ENCODE measurements at places on chromosomes 2 and 18.

- DNase-seq = no peak
These were observed 2.4 kb upstream of the SP9 start for GRCh38 chr2:174332217-174332963.

DNA sequence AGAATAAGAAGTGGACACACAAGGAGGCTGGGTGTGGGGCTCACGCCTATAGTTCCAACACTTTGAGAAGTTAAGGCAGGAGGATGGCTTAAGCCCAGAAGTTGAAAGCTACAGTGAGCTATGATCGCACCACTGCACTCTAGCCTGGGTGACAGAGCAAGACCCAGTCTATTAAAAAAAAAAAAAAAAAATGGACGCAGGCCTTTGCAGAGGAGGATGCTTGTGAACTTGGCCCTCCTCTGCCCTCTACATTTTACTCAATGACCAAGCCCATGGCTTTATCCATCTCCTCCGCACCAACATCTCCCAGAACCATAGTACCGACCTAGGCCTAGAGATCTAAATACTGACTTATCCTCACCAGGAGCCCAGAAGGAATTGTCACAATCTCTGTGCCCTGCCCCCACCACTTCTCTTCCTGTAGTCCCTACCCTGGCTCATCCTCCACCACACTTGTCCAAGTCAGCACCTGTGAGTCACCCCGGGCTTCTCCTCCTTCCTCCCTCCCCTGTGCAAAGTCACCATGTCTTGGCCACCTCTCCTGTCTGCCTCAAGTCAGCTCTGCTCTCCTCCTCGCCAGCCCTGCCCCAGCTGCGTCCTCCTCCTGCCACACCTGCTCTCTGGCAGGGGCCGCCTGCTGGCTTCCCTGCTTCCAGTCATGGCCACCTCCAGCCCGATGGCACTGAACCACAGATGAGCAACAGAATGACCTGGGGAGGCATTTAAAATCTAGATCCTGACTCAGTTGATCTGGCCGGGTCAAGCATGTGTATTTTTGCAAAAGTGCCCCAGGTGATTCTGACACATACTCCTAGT, 35.8 kb upstream of the ASPRV1 start:
- DNase-seq = no peak

DNA sequence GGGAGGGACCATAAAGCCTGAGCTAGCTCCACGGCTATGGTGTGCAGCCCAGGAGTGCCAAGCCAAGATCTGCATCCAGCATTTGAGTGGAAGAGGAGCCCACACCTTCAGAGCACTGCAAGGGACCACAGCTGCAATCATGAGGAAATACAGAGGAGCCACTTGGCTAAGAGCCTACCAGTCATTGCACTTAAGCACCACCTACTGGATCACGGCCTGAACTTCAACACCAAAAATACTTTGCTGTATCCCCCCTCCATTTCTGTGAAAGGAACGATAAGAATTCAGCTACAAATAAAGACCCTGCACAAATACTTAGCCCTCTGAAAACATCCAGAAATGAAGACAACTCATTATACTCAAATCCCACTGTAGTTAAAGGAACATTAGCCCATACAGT, 545.3 kb downstream of the TSN start:
- no peak for DNase-seq

DNA sequence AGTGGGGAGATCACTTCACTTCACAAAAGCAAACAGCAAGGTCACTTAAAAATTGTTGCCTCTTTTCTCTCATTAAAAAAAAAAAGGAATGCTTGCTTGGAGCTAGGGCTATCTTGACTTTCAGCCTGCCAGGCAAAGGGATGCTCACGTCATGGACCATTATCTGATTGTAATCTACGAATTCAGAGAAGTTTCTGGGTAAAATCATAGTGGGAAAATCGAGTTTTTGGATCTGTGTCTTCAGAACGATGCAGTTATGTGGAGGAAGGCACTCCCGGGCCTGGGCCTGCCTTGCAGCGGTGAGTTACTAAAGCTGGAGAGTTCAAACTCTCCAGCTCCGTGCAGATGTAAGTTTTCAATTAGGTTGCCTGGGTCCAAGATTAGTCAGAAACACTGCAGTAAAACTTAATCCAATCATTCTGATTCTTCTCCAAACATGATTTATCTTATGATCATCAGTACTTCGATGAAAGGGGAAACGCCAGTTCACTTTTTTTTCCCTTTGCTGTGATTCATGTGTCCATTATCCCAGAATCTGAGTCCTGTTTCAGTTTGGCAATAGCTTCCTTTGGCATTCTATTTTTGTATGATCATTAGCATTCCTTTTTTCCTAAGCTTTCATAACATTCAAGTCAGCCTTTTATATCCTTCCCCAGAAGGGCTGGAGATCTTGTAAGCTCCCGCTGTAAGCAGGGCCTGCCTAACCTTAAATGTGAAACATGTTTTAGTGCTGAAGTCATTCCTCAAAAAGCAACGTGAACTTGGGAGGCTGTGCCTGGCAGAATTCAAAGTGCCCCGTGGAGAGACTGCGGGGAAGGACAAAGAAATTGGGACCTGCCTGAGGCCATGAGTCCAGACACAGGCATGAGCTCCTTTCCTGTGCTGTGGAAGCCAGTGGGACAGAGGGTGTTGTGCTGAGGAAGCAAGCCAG, 119.3 kb upstream of the TWIST2 start:
- no peak for DNase-seq

GRCh38 chr2:172607379-172607928, 51.6 kb downstream of the PDK1 start:
- no peak for DNase-seq

GRCh38 chr2:44533508-44533907, 171.8 kb downstream of the CAMKMT start:
- DNase-seq = no peak

DNA sequence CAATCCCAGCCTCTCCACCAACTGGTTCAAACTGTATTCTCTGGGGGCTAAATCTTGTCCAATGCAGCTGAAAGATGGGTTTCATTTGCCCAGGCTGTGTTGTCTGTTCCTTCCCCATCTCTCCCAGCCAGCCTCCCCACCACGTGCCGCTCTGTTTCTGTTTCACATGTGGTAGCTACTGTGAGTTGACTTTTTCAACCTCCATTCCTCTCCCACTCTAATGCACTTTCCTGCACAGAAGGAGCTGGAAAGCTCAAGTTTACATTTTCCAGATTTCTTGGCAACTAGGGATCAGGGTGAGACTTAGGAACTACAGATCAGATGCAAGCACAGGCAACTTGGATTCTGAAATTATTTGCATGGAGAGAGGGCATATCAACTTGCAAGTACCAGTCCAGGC, 19.0 kb upstream of the NPAS2 start:
- no peak for DNase-seq

GRCh38 chr18:45384962-45385315, 230.3 kb upstream of the SLC14A2 start:
- DNase-seq = no peak

GRCh38 chr2:19747310-19748072, 154.3 kb downstream of the TTC32 start:
- no peak for DNase-seq

GRCh38 chr2:223725494-223725893, 111.9 kb downstream of the AP1S3 start:
- peak; percentile 73 for DNase-seq

DNA sequence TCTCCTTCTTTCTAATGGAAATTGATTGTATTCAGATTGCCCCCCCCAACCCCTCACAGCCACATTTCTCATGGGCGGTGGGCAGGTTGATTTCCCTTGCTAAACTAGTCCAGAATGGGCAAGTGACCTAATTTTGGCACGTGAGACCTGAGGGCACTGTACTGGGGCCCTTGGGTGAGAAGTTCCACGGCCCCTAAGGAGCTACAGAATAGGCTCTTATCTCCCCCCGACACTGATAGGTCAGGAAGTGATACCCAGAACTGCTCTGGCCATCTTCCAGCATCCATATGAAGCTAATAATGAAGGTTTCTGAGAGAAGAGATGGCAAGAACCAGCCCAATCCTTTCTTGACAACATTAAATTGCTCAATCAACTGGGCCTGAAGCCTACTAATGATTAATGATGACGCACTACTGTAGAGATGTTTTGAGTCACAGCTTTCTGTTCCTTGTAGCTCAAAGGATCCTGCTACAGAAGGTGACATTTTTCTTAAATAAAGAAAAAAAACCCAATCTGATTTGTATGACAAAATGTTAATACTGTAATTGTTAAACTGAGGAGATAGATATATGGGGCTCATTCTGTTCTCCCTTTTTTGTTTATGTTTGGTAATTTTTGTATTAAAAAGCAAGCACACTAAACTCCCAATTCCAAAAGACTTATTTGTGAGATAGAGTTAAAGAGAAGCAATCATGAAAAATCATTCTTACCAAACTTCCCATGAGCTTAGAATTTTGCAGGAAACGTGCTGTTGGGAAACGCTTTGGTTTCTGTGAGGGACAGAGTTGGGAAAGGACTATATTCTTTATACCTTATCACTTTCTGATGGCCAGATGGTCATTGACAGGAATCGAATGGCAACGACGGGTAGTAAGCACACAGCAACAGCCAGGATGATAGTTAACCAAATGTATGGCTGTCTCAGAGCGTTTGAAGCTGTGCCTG, 28.2 kb upstream of the NARS1 start:
- DNase-seq = no peak

Measured in type B pancreatic cell (in vitro differentiated cells).